ENCODE measurements at places on chromosomes 6 and 20.

- DNase-seq = no peak
Measured at GRCh38 chr20:16197696-16198095, 375.6 kb downstream of the KIF16B start.

GRCh38 chr6:22194188-22194921 is 102.5 kb downstream of the PRL start:
- no peak for DNase-seq

DNA sequence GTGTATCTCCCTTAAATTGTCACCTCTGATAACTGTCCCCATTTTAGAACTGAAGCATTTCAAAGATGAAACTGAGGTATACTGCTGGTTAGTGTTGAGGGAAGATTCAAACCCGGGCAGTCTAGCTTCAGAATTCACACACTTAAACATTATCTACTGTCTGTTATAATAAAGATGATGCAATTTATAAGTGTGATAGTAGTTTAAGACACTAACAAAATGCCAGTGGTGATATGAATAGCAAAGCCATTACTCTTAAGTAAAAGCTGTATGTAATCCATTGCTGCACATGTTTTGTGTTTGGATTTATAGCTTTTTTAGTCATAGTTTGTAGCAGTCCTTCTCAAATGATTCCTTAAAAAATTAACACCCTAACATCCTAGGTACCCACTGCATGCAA is 19.8 kb downstream of the USP45 start:
- no peak for DNase-seq

GRCh38 chr20:23832775-23833513 is 6.4 kb upstream of the CST2 start:
- no peak for DNase-seq

DNA sequence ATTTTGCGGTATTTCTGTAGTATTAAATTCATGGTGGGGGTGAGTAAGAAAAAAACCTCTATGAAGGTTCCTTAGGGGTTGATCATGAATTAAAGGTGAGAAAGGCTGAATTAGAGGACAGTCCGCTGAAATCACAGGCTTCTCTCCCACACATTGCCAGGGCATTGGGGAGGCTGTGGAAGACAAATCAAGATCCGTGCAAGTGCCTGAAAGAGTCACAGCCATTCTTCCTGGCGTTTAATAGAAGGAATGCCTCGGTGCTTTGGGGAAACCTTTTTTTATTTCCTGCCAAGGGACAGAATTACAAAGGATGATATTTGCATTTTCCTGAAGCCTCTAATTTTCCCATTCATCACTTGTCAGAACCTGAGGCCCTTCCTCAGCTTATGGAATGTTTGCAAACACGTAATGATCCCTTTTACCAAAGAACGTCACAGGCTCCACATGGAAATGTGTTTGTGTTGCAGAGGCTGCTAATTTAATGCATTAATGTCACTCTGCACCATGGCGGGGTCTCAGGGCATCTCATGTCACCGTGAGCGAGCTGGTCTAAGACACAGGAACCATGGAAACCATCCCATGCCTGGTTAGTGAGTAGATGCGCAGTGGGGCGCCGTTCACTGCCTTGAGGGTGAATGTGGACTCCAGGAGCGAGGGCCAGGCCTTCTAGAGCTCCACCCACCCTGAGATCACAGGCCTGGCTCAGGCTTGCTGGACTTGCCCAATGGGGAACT is 185.9 kb upstream of the SULF2 start:
- DNase-seq = no peak

DNA sequence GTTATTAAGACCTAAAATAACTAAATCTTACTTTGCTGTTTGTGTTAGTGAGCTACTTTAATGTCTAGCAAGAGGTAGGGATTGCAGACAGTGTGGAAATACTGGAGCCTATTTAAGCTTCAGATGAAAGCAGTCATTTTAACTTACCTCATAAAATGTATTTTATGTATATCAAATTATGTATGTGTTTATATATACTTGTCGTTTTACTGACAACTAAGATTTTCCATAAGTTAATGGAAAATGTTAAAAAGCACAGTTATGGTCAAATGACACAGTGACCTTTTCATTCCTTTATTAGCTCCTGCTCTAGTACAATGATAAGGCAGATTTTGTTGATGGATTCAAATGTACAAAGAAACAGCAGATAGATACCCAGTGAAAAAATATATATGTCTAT is 34.6 kb downstream of the QKI start:
- no peak for DNase-seq

GRCh38 chr6:106097411-106098231 is 11.5 kb downstream of the PRDM1 start:
- DNase-seq = no peak
